ENCODE measurements at places on chromosomes 5 and 9.

DNA sequence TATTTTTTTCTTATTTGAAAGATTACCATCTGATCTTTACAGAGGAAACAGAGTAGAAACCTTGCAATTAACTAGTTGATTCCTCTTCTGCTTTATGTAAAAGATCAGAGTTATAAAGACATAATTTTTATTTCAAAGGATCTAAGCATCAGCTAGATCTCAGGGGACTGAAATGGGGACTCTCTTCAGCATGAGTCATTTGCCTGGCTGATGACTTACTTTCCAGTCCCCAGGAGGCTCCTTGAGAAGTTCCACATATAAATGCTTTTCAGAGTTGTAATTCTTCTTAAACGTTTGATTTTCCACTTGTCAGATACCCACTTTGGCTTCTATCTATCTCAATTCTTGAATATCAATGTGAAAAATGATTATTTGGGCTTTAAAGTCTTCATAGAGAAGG, 389.4 kb downstream of the RAB3C start:
- no peak for DNase-seq

DNA sequence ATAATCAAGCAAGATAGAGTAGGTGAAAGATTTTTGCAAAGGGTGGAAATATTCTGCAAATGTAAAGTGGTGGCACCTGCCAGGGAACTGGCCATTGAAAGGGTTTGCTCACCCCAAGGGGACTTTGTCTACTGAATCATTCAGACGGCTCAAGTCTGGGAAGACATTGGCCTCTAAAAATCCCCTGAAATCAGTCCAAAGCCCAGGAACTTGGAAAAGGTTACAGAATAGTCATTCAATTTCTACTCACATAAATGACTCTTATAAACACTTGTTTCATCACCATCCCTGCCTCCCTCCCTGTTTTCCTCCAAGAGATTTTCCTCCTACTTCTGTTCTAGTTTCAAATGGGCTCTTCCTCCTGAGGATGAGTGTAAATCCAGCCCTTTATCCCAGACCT, 28.5 kb downstream of the ZNF366 start:
- no peak for DNase-seq

- DNase-seq = no peak
These were observed 143.5 kb downstream of the CDK5RAP2 start for GRCh38 chr9:120436446-120436845.

DNA sequence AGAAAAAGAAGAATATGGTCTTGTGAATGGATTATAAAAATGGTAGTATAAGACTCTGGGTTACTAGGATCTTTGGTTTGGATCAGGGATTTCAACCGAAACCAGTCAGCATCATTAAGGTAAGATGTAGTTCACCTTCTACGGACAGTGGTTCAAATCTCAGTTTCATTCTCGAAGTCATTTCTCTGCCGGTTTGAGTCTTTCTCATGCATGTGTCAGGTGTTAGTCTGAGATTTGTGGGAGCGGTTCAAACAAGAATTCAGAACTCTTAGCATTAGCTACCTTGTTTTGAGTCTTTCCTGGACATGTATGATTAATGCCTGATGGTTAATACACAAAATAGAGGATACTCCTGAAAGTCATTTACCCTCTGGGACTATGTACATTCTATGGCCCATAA, 735.9 kb upstream of the NUDT12 start:
- no peak for DNase-seq
